ENCODE measurements at places on chromosomes 13 and 19.

DNA sequence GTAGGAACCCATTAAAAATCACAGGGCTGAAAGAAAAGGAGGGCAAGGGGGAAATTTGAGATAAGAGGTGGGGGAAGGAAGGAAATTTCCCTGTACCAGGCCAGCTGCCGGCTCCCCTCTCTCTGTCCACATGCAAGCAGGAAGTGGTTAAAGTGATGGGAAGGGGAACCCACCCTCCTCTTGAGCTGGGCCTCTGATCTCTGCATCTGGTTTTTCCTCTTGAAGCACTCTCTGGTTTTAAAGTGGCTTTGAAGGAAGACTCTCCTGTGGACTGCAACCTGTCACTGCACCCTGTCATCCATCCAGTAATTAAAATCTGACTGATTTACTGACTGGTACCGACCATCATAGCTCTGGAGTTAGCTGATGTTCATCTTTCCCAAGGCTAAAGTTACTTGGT lies 239.6 kb downstream of the TSHZ3 start:
- no peak for DNase-seq

- no peak for DNase-seq
Measured at GRCh38 chr19:32767951-32768679, 48.5 kb downstream of the TDRD12 start.

DNA sequence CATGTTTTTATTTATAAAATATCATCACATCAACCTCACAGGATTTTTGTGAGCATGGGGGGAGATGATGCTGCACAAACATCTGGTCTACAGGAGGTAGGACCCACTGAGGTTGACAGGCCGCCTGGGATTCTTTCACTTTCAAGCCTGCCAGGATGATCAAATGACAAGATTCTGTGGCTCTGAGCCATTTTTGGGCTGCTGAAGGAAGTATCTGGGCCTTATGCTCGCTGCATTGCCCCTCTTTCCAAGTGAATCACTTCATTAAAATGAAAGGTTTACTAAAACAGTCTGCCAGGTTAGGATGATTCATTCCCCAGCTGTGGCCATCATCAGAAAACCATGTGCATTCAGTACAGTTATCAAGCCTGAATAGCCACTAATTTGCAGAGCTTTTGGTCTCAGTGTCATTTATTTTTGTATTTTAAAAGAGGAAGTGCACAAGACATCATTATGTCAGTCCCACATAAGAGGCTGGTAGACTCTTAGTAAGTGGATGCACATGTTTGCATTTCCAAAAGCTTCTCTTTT lies 34.4 kb downstream of the STARD13 start:
- no peak for DNase-seq

DNA sequence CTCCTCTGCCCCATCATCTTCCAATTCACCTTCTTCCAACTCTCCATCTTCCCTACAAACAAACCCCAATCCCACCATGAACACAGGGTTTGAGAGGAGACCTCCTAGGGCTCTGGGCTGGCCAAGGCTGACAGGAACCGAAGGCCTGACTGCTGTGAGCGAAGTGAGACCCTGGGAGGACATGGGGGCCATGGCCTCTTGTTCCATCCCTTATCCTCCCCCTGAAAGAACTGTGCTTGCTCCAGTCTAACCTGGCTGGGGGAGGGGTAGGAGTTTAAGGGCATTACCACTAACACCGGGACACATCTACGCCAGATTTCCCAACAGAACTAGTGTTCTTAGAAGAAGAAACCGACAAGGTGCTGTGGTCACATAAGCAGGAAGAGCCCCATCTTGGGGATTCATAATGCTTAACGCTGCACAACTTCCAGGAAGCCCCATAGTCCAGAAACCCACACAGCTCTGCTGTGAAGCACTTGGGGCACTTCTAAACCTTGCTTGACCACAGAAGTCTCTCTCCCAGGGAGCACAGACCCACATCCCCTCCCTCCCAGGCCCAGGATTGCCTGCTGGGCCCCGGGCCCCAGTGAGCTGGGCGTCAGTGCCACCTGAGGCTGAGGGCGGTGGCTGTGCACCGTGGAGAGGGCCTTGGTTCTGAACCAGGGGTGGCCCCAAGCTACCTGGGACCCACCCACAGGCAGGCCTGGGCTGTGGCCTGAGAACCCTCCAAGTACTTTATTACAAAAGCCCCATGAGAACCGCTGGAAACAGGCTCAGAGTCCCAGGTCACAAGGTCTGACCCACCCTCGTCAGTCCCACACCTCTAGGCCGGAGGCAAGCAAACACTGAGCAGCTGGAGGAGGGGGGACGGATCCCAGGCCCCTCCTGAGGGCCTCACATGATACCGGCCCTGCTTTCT lies 18.8 kb downstream of the ZC3H4 start:
- DNase-seq: no peak

DNA sequence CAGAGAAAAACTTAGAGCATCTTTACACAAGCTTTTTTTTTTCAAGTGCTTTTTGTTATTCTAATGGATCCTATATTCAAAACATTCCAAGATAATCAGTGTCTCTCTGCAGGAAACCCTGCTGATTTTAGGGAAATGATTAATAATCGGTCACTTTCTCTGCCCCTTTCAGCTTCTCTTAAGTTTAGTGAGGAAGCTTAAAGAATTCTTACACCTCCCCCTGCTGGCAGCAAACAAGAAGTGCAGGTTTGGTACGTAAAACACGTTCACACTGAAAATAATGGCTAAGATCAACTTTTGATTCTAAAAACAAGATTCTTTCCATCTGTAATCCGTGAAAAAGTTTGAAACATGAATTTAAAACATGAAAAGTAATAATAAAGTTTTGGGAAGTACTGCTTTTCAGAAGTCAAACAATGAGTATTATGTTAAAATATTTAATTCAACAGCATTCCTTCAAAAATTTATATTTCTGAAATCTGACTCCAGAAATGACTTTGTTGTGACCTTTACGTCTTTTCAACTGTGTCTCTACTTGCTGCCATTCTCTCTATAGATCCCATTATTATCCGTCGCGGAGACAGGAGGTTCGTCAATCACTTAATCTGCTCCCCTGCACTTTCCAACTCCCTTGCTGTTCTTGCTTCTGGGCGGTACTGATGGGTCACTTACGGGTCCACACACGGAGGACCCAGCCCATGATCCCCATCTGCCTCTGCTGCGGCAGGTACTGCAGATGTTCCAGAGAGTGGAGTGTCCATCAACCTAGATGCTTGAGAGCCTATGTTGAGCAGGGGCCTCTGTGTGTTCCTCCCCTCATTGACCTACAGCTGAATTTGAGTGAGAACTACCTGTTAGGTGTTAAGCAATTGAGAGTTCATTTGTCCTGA lies 203.1 kb upstream of the EDNRB start:
- DNase-seq: no peak

DNA sequence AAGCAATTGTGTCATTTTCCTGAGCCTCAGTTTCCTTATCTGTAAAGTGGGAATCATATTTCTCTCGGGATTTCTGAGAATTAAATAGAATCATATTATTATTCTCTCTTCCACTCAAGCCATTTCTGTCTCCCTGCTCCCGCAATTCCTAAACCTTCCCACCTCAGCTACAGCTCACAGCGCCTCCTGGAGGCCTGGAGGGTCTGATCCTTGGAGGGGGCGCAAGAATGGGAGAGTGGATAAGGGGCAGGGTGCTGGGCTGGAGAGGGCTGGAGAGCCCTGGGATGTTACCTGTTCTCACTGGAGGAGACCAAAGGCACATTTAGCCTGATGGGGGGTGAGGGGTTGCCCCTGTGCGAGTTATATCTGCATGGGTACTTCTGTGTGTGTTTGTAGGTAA lies 31.1 kb upstream of the CYP2S1 start:
- DNase-seq: no peak

GRCh38 chr19:40155749-40156265 lies 35.4 kb upstream of the MAP3K10 start:
- no peak for DNase-seq

Data from vagina (tissue), 2 donors.